Putamen (tissue), 1 donor: ENCODE measurements at places on chromosomes 2 and 18.

DNA sequence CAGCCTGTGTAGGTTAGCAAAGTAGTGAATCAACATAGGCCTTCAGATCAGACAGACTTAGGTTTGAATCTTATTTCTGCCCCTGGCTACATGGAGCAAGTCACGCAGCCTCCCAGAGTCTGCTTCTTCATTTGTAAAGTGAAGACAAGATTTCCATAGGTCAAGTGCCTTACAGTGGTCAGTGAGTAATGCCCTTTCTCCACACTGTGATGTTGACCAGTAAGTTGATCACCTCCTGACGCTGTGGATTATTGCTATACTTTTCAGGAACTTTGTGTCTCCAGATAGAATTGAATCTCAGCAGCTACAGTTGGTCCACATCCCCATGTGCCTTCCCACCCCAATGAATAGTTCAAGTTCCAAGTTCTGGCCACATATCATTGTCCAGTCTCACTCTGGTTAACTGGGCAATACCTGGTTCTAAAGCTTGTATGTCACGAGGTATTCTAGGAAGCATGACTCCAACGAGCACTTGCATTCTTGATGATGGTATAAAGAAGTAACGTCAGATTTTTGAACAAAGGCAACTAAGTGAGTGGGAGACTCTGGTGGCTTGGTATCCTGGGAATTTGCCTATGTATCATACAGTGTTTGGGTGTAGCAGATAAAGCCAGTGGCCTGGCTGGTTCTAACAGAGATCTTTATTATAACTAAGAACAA is 2.1 kb upstream of the CLIP4 start:
- no peak for DNase-seq

- no peak for DNase-seq
Measured at GRCh38 chr18:36737316-36737715, 91.5 kb downstream of the TPGS2 start.

- DNase-seq, result no peak
Measured at GRCh38 chr2:37733251-37733650, 61.8 kb upstream of the CDC42EP3 start.

GRCh38 chr2:76749858-76750257 is 772.3 kb downstream of the LRRTM4 start:
- DNase-seq, result no peak

DNA sequence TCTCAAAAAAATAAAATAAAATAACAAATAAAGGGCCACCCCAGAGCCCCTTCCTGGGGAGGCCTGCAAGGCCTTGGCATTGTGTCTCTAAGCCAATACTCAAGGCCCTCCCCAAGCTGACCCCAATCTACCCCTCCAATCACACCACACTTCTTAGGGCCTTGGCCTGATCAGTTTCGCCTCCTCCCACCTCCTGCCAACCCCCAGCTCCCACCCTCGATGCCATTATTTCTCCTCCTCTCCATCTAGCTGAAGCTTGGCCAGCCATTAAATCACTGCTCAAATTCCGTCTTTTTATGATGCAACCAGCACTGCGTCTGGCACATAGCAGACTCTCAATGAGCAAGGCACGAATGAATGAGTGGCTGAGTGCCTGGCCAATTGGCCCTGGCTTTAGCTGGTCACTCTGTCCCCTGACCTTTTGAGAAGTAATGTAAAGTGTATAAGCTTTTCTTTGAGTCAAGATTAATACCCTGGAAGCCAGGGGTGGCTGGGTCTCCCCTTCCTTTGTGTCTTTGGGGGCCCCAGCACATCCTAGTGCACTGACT is 55.9 kb downstream of the SMAD7 start:
- DNase-seq, result no peak

DNA sequence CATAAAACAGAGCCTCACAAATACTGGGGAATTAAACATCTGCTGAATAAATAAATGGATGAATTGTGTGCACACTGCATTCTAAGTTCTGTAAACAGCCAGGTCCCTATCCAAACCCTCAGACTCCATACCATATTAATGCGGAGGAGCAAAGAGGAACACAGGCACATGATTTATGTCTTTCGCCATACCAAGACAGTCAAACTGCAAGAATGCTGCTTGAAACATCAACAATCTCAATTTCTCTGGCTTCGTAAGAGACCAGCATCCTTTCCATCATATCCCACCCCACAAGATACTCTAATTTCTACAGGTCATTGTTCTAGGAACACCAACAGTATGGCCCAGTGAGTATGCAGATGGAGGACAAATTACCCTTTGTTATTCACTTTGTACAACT is 15.0 kb downstream of the KANSL3 start:
- DNase-seq, result no peak
